Body of pancreas (tissue), 4 donors: ENCODE measurements at places on chromosomes 4 and X. TPM values are rescaled to one million over a fixed set of nuclear protein-coding genes. Genes with fewer than 3 reads are reported as not detected.

The FABP2 gene
- not detected for total RNA-seq

The DCHS2 gene
- total RNA-seq, result 0.78 TPM

The TRIM75 gene
- total RNA-seq, result not detected

The IL3RA gene
- 0.78 TPM for total RNA-seq

GRCh38 chr4:133151691-133152329 is 2.7 kb downstream of the PCDH10 start:
- no peak for DNase-seq

- no peak for DNase-seq
These were observed 16.1 kb downstream of the BST1 start for GRCh38 chr4:15718959-15719358.

- DNase-seq, result peak; percentile 51
These were observed 13.4 kb upstream of the STK32B start for GRCh38 chr4:5037553-5038551.

- DNase-seq, result no peak
These were observed 258.5 kb upstream of the SLIT2 start for GRCh38 chr4:19993242-19993641.

GRCh38 chr4:96343836-96344235 is 503.9 kb downstream of the PDHA2 start:
- no peak for DNase-seq

DNA sequence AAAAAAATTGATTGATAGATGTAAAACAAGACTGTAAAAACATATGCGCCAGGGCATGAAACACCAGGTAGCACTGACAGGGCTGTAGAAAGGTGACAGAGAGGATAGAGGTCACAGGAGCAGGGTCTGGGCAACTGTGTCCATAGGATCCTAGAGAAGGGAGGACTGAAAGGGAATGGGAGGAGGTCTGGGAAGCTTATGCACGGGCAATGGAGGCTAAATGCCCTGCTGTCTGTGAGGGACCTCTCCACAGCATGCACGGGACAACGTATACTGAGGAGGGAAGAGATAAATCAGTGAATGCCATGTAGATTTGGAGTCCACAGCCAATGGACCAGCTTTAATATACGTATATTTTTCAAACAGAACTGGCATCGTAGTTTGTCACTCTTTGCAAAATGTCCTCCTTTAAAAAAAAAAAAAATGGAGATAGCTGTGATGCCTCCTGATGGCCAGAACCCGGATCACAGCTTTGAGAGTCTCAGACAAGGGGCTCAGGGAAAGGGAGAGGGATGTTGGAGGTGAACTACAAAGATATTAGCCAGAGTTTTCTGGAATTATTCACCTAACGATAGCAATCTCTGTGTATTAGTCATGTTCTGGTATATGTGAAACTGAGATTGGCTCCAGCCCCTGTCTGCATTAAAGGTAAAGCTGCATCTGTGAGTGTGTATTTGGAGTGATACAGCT is 16.0 kb downstream of the RAB40A start:
- DNase-seq, result no peak

GRCh38 chrX:114472788-114473187 is 111.1 kb upstream of the HTR2C start:
- no peak for DNase-seq

GRCh38 chrX:18415386-18415785 is 10.0 kb upstream of the CDKL5 start:
- no peak for DNase-seq

DNA sequence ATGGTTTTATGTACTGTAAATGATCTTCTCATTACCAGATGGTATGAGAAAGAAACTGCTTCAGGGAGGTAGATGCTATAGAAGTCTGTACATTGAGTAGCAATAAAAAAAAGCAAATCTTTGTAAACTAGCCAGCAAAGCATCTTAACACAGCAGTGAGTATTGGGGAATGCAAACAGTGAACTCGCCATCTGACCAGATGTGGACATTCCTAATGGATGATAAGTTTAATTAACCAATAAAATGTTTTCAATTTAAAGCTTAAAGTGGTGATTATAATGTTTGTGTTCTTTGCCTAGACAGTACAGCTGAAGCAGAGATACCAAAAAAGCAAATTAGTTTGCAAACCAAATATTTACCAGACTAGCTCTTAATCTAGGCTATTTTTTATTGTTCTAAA is 1144.2 kb downstream of the FAT4 start:
- no peak for DNase-seq

- no peak for DNase-seq
These were observed 86.1 kb downstream of the USP46 start for GRCh38 chr4:52572936-52573485.
